ENCODE measurements at places on chromosomes 5 and 9.
A peak's percentile ranks its signal among the peaks of the same experiment; 100 is the strongest.

- DNase-seq = no peak
These were observed 121.8 kb upstream of the ELL2 start for GRCh38 chr5:96083361-96083881.

DNA sequence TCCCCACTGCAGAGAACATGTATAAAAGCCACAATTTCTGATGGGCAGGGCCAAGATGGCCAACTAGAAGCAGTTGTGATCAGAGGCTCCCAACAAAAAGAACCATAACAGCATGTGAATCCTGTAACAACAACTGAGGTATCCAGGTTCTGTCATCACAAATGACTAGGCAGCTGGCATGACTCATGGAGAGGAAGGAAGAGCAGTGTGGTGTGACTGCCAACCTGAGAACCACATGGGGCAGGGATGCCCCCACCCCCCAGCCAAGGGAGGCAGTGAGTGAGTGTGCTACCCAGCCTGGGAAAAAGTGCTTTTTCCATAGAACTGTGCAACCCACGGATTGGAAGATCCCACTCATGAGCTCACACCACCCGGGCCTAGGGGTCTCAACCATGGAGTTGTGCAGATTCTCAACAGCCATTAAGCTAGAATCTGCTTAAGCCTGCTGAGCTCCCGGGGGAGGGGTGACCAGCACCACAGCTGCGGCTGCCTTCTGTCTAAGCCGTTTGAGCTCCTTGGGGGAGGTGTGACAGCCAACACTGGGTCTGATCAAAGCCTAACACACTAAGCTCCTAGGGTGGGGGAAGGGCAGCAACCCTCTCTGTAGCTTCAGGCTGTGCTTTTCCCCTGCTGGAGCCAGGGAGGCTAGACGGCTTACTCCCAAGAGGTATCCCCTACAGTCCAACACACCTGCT is 80.1 kb upstream of the DMAC1 start:
- peak; percentile 6 for DNase-seq

DNA sequence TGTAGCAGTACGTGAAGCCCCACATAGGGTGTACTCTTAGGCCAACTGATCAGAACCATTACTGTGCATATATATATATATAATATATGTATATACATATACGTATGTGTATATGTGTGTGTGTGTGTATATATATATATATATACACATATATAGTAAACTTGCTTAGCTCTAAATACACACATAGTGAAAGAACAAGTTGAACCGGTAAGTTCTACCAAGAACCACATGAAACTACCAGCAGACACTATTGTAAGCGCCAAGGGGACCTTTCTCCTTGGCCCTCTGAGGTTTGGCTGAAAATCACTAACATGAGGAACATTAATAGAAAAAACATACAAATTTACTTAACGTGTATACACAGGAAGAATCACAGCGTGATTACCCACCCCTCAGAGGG is 1.8 kb upstream of the TARS1 start:
- no peak for DNase-seq

- no peak for DNase-seq
These were observed 45.3 kb downstream of the WDR70 start for GRCh38 chr5:37424441-37424840.

GRCh38 chr5:1125030-1125357 is 13.1 kb upstream of the SLC12A7 start:
- DNase-seq = no peak

DNA sequence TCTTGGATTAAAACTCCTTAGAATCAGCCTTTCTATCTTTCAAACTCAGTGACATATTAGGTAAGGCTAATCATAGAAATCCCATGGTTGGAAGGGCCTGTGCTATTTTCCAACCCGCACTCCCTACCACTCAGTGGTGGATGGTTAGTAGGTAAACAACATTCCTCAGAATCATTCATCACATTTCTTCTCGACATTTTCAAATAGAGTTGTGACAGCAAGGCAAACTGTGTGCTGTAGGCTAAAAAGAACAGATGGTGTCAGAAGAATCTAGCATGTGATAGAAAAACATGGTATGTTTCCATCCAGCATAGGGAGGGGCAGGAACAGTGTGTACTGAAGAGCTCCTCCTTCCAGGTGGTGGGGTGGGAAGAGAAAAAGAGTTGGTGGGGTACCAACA is 227.3 kb upstream of the NMUR2 start:
- DNase-seq = no peak

DNA sequence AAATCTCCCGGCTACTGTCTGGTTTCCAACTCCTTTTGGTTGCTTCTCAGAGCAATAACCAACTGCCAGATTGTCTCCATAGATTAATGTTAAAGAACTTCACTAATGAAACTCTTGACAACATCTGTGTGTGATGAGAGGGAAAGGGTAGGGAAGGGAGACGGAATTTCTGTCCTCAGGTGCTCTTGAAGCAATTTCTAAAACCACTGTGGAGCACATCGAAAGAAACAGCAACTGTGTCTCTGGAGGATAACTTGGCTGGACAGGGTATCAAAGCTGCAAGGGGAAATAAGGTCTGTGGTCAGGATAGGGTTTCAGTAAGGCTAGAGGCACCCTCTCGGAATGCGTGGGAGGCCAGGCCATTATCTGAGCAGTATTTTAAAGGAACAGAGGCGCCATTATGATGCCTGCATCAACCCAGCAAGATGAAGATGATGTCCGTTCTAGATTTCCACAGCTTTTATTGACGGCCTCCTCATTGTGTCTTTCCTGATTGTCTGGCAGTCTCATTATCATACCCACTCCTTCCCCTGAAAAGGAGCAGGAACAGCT is 76.6 kb downstream of the RORB start:
- no peak for DNase-seq

DNA sequence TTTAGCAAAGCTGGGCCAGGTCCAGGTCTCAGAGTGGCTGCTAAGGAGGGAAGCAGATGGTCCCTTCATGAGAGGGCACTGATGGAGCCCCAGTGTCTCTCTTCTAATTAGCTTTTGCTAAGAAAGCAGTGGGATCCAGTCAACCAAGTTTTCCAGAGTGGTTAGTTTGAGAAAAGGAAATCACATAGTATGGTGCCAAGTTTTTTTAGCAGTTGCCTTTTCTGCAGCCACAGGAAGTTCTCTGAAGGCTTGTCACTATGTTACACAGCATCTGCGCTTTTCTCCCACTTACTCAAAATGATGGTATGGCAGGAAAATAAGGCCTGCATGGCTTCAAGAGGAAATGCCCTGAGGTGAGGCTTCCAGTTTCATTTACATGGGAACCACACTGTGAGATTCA is 331.5 kb upstream of the ZNF462 start:
- no peak for DNase-seq

GRCh38 chr9:72477930-72478518 is 43.4 kb upstream of the TMC1 start:
- no peak for DNase-seq

DNA sequence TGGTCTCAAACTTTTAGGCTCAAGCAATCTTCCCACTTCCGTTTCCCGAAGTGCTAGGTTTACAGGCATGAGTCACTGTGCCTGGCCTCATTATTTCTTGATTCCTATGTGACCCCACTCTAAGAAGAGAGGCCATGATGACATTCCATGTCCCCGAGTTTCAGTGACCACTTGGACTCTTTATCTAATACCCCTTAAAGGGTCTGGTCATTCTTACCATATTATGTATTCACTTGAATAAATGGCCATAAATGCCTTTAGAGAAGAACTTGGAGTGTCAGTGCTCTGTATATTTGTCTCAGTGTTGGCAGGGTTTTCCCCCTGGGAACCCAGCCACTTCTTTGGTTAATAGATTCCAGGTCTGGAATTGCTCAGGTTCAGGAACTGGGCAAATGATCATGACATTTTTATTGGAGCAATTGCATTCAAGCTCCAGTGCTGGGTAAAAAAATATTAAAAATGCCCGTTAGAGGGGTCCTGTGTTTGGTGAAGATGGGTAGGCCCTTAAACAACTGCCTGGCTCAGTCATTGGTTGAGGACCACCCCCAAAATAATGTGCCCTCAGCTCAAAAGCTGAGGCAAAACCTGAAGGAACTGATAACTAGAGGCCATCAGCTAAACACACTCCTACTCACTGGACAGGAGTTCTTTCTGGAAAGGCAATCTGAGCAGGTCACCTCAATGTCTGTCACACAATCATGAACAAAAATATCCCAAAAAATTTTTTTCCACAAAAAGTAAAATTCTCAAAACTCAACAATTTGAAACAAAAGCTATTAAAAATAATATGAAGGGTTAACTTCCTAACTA is 186.6 kb upstream of the ZNF608 start:
- no peak for DNase-seq

DNA sequence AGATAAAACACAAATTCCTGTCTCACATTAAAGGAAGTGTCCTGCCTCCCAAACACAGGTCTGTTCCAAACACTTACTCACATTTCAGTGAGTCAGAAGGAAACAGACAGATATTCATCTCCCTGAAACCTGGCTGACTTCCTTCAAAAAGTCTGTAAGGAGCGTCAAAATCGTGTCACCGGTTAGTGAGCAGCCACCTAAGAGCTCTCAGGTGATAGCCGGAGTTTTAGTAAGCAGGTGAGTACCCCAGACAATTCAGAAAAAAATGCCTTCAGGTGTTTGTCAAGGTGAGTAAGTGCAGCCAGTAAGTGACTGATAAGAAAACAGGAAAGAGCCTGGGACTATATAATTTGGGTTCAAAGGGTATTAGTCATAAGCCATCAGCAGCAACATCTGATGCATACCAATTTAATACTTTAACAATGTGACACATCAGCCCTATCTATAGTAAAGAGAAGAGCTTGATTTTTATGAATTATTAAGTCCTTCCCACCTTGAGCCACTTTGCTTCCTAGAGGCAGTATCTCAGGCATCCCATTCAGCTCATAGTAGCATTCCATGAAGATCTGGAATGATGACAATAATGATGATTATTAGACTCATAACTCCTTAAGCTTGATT is 1.3 kb upstream of the ITGA2 start:
- DNase-seq = no peak

GRCh38 chr5:131171276-131171810 is 599 bp downstream of the LYRM7 start:
- DNase-seq = peak; percentile 19

GRCh38 chr9:613771-614347 is 227.6 kb upstream of the DMRT1 start:
- DNase-seq = peak; percentile 35

GRCh38 chr5:105885266-105885665 is 1785.5 kb downstream of the EFNA5 start:
- no peak for DNase-seq

DNA sequence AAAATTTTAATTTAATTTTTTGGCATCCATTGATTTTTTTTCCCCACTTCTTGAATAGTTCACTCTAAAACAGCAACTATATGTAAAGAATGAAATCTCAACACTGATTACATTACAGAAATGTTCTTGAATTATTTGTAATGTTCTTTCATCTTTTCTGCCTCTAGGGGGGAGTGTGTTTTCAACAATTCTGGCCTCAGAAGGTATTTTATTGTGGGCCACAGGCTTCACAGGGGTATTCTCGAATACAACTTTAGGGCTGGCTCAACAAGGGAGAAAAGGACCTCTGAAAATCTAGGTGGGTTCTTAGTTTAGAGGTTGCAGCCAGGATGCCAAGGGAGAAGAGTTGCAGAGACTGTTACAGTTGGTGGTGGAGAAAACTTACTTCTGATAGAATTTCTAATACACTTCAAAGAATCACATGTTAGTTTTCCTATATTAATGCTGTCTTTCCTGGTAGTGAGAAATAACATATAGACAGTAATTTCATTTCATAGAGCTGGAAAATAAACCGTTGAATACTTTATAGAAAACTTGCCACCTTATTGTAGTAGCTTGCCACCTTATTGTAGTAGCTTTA is 3.6 kb upstream of the NPR3 start:
- DNase-seq = no peak

DNA sequence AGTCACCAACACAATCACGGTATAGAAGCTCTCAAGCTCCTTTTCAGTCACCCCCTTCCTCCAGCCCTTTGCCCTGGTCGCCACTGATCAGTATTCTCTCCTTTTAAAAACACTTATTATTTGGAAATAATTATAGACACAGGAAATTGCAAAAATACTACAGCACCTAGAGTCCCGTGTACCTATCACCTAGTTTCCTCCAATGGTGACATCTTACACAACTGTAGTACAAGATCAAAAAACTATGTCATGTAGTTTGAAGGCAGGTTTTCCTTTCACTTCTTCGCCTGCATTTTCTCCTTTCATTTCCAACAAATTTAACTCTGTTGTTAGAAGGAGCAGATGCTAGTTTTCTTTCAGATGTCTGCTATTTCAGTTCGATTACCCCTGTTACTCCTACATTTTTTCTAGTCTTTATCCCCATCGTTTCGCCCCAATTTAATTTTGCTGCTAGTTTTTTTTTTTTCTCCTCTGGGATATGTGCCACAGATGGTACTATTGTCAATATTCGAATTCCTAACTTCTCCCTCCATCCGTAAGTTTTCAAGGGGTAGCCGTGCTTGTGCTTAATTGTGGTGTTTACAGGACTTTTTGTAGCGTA is 612 bp upstream of the ATG10 start:
- DNase-seq = peak; percentile 68

GRCh38 chr9:13508681-13509080 is 229.2 kb upstream of the MPDZ start:
- no peak for DNase-seq

DNA sequence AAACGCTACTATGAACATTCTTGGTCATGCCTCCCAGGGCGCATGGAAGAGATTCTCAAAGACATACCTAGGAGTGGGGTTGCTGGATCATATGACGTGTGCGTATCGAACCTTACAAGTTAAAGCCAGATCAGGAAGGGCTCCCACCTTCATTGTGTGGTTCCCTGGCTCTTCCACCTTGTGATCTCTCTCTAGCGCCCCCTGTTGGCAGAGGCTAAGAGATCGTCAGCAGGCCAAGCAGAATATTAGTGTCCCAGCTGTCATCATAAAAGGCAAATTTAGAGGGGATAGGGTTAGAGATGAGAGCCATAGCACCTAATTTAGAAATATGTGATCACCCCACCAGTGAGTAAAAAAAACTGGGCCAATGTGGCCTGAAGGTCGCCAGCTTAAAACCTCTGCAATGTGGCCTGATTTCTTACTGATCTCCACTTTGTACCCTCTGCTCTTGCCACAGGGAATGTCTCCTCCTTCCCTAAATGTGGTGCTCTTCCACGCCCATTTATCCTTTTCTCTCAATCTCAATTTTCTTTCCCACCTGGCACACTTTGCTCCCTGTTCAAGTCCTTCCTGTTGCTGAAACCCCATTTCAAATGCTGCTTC is 91.7 kb upstream of the SHB start:
- DNase-seq = peak; percentile 36

DNA sequence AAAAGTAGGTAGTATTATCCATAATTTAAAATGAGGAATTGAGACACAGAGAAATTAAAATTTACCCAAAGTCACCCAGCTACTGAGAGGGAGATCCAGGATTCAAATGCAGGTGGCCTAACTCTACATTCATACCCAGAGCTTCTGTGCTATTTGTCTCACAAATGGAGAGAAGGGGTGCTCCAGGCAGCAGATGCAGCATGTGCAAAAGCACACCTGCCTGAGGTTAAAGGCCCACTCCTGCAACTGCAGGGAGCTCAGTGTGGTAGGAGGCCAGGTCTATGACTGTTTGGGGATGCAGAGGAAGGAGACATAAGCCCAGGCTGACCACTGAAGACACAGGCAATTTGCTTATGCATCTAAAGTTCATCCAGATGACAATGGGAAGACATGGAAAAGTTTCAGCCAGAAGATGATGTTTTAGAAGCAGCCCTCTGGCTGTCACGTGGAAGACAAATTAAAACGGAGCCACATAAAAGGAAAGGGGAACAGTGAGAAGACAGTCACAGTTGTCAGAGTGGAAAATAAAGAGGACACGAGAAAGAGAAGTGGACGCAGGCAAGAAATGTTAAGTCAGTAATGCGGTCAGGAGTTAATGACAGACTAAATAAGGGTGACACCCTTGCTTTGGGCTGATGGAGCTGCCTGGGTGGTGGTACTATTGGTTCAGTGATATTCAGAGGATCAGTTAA is 214.7 kb downstream of the EBF1 start:
- DNase-seq = no peak

GRCh38 chr9:132160802-132161742 is 786 bp upstream of the NTNG2 start:
- DNase-seq = peak; percentile 75

Measured in CD4-positive, alpha-beta T cell treated with Interferon alpha-2 for 1 hour (primary cell).